Activated effector memory CD4-positive, alpha-beta T cell treated with Interleukin-2 at 50 U/mL for 16 hours (primary cell): ENCODE measurements at places on chromosomes 7 and 10.

DNA sequence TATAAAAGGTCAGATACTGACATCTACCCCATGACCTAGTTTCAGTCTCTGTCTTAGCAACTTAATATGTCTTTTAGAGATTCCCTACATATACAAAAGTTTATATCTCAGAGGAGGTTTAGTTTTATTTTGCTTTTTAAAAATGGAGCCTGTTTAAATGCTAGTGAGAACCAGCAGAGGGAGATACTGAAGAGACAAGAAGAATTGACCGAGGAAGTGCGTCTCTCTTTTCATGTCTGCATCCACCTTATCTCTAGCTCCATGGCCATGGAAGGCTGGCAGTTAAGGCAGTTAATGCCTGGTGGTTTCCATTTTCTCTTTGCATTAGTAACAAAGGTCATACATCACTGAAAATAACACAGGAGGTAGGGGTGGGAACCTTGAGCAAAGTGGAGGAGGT lies 10.7 kb downstream of the SUV39H2 start:
- no peak for DNase-seq

- no peak for DNase-seq
These were observed 110.6 kb upstream of the ZNF716 start for GRCh38 chr7:57339198-57339944.

DNA sequence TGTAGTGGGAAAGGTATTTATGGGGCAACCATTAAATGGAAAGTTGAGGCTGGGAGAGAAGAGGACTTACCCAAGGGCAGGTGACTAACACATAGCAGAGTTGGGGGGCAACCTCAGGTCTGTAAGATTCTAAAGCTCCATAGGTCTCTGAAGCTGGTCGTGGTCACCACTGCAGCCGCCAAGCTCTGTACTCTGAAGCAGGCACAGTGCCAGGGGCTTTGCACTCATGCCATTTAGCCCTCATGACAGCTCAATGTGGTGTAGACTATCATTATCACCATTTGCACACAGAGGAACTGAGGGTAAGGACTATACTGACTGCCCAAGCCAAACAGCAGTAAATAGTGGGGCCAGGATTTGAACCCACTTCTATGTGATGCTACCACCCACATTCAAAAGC lies 32.5 kb upstream of the TMEM273 start:
- DNase-seq = no peak

DNA sequence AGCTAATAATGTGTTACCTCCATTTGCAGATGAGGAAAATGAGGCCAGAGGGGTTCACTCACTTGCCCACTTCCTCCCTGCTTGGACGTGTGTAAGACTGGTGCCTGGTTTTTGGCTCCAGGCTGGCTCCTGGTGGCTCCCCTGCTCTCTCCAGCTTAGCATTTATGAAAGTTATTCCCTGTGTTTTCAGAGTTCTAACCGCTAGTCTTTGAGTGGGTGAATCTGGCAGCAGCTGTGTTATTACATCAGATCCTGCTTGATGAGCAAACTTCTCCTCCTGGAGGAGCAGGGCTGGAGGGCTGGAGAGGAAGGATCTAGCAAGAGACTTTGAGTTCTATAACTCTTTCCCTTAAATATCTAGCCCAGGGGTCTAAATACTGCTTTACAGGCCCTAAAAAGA lies 80.9 kb upstream of the AGBL3 start:
- no peak for DNase-seq

DNA sequence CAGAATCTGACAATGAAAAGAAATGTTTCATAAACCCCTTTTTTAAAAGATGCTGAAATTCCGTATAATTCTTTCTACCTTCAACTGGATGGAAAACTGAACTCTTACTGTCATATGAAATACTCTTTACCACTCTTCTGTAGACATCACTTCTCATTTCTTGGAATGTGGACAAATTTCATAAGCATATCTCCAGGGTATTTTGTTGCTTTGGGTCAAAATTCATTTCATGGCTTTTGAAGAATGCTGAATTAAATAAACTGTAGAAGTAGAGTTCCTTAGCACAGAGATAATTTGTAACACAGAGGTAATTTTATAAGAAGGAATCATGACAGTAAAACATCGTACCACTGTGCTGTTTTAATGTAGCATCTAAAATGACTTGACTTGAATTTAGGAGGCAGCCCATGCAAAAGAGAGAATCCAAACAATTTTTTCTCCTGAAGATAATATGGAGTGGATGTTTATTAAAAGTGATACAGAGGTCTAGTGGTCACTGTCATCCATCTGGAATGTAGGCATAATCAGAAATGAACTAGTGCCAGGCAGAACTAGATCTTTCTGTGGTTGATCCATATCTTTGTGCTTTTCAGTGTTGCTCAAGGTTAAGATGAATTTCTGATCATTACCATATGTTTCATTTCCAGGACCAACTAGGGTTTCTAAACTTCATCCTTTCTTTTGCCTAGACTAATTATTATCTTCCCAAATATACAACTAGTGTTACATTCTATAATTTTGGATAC lies 492.0 kb downstream of the KIF20B start:
- DNase-seq = no peak

GRCh38 chr10:70694418-70695141 lies 22.3 kb downstream of the ADAMTS14 start:
- no peak for DNase-seq

DNA sequence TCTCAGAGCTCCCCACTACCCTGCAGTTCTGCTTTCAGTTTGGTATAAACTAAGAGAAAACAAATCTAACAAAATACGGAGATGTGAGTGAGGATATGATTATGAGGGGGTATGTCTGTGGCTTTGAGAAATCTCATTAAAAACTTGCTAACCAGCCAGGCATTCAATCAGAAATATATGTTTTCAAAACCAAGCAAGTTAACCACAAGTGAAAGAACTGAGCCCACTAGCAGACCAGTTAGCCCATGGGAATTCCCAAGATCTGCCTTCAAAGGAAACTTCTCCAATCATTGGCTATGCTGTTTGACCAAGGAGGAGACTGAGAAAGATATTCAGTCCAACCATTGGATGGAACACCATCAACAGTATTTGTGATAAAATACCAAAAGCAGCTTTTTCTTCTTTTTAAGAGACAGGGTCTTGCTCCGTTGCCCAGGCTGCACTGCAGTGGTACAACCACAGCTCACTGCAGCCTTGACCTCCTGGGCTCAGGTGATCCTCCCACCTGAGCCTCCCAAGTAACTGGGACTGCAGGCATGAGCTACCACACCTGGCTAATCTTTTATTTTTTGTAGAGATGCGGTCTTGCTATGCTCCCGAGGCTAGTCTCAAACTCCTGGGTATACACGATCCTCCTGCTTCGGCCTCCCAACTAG lies 41.2 kb downstream of the FGFR2 start:
- DNase-seq = no peak

DNA sequence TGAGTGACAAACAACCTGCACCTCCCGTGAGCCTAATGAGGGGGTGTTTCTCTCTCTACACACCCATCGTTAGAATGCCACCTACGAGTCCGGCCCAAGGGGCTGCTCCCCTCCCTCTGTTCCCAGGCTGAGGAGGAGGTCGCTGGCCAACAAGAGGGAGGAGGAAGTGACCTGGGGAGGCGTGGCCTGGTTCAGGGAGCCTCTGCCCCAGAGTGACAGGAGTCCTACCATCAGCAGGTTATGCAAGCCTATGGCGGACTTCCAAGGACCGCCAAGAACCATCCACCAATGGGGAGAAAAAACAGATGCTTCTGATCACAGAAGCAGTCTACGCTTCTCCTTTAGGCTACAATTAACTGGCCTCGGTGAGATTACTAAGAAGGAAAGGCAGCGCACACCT lies 12.3 kb upstream of the EGFR start:
- DNase-seq = no peak

GRCh38 chr7:100840470-100841100 lies 11.9 kb upstream of the SLC12A9 start:
- DNase-seq = no peak

- no peak for DNase-seq
These were observed 112.8 kb downstream of the JCAD start for GRCh38 chr10:29946614-29946952.

GRCh38 chr7:22945584-22945983 lies 68.3 kb downstream of the HYCC1 start:
- no peak for DNase-seq

DNA sequence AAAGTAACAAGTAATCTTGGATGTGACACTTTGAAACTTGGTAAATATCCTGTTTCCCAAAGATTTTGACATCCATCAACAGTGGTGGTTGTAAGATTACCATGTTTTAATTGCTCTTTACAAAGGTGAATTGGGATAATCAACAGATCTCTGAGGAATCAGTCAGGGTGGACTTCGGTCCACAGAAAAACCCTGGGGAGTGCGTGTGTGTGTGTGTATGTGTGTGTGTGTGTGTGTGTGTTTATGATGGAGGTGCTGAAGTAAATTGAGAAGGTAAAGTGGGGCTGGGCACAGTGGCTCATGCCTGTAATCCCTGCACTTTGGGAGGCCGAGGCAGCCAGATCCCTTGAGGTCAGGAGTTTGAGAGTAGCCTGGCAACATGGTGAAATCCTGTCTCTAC lies 12.0 kb upstream of the AUTS2 start:
- no peak for DNase-seq

DNA sequence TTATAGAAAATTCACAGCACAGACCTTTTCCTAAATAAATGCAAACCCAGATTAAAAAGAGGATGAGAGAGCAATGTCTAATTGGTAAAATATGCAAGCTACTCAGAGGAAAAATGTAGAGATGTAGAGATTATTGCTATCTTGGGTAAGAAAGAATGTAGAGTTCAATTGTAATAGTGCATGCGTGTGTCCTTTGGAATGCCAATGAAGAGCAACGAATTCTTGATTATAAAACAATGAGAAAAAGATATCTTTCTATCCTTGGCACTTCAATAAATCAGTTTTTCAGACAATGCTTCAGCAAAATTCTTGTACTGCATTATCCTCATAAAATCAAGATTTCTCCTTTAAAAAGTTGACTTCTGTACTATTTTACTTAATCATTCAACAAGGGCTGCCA lies 50.9 kb downstream of the SEMA3D start:
- no peak for DNase-seq

DNA sequence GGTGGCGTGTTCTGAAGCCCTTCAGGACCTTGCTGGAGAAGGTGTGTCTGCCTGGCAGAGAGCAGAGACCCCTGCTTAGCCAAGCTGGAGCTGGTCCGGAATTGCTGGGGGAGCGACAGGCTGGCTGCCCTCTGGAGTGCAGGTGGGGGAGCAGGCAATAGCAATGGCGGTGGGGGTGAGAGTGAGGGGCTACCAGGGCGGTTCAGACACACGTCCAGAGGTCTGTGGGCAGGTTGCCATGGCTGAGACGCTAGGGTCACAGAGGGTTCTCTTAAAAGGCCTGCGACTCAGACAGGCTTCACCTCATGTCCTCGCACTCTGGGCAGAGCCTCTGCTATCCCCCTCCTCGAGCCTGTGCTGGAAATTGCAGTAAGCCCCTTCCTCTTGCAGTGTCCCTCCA lies 329.0 kb upstream of the C7orf33 start:
- no peak for DNase-seq

DNA sequence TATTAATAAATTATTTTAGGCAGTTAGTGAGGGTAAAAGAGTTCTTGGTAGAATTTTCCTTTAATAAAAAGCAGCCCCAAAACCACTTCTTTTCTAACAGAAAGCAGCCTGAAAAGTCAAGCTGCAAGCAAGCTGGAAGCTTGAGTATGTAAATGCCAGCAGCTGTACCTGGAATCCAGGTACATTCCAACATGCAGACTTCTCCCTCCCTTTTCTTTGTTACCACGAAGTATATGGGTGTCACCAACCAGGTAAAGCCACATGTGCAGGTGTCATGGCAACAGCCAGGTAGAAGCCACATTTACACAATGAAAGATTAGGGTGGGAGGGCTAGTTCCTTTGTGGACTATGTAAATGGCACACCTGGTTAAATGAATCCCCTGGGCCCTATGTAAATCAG lies 114.6 kb downstream of the EPC1 start:
- DNase-seq = no peak

DNA sequence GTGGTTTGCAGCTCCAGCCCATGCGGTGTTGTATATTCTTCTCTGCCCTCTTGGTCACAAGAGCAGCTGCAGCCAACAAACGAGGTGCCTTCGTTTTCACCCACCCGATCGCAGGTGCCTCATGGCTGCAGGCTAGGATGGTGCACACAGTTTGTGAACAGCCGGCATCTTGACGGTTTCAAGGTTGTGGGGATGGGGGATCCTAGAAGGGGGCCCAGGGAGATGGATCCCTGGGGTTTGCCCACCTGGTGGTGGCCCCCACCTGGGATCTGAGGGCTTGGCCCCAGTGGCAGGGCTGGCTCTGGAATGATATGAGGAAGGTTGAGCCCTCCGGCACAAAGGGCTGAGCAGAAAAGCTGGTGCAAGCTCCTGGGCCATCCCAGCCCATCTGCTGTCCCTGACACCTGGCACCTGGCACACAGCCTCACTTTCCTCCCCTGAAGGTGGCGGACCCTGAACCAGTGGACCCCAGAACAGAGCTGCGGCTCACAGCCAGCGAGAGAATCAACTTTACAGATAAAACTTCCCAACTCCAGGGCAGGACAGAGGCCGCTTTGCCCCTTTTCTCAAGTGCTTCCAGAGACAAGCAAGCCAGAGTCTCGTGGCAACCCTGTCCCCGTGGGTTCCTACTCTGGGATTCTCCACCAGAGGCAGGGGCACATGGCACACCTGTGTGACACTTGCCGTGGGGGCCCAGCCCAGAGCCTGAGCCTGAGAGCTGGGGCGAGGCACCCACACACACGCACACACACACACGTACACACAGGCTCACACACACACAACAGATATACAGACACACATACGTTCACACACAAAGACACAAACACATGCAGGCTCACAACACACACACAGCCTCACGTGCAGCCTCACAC lies 177.3 kb upstream of the PPP2R2D start:
- DNase-seq = no peak

GRCh38 chr10:107442035-107442505 lies 277.6 kb upstream of the SORCS1 start:
- DNase-seq = no peak

GRCh38 chr10:3623746-3624145 lies 161.3 kb downstream of the KLF6 start:
- no peak for DNase-seq

DNA sequence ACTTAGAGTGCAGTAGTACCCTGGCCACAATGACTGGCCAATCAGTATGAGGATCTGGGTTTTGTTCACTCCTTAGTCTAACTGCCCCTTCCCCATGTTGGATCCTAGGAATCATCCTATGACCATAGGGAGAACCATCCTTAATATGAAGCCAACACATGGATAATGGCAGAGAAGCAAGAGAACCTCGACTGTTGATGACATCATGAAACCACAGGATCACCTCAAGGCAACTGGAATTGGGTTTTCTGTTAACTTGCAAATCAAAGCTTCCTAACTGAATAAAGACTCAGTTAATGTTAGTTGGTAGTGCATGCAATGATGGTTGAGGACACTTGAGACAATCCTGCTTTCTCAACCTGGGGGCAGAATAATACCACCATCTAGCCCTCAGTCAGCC lies 3.3 kb upstream of the PRXL2A start:
- DNase-seq = no peak

DNA sequence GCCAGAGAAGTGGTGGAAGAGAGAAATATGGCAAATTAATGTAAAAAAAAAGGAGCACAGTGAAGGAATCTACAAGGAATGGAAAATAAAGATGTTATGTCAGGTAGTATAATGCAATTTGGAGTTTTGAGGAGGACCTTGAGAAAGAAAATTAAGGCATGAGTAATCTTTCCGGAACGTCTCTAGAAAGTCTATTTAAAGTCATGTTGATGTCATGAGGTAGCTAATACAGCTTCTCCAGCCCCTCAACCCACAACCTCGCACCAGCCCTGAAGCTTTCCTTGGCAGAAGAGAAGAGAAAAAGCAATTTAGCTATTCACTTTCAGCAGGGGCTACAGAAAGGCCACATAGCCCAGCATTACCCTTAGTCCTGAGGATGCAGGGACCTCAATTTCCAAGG lies 22.5 kb downstream of the TRDMT1 start:
- DNase-seq = no peak
